ENCODE measurements at places on chromosomes 11 and 22.

GRCh38 chr22:40680819-40681183 is 1.5 kb downstream of the MCHR1 start:
- no peak for DNase-seq

GRCh38 chr11:48098024-48098423 is 117.7 kb downstream of the PTPRJ start:
- DNase-seq = no peak

DNA sequence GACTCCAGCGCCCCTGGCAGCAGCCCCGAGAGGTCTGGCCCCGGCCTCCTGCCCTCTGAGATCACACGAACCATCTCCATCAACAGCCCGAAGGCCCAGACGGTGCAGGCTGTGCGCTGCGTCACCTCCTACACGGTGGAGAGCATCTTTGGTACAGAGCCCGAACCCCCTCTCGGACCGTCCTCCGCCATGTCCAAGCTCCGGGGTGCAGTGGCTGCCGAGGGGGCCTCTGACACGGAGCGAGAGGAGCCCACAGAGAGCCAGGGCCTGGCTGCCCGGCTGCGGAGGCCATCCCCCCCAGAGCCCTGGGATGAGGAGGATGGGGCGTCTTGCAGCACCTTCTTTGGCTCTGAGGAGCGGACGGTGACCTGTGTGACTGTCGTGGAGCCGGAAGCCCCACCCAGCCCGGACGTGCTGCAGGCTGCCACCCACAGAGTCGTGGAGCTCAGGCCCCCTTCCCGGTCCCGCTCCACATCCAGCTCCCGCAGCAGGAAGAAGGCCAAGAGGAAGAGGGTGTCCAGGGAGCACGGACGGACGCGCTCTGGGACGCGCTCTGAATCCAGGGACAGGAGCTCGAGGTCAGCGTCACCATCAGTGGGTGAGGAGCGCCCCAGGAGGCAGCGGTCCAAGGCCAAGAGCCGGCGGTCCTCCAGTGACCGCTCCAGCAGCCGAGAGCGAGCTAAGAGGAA is 7.6 kb downstream of the IRF7 start:
- no peak for DNase-seq

GRCh38 chr22:48536541-48537342 is 1290.9 kb downstream of the BRD1 start:
- DNase-seq = no peak

DNA sequence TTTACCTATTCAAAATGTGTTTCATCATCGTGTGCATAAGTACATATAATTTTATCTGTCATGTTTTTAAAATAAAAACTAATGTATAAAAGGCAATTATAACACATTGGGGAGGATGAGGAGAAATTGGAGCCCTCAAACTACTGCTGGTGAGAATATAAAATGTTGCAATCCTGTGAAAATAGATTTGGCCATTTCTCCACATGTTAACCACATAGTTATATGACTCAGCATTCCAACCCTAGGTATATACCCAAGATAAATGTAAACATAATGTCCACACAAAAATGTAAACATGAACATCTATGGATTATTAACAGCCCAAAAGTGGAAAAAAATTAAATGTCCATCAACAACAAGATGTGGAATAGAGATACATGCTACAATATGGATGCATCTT is 928.0 kb upstream of the FAT3 start:
- DNase-seq = no peak

DNA sequence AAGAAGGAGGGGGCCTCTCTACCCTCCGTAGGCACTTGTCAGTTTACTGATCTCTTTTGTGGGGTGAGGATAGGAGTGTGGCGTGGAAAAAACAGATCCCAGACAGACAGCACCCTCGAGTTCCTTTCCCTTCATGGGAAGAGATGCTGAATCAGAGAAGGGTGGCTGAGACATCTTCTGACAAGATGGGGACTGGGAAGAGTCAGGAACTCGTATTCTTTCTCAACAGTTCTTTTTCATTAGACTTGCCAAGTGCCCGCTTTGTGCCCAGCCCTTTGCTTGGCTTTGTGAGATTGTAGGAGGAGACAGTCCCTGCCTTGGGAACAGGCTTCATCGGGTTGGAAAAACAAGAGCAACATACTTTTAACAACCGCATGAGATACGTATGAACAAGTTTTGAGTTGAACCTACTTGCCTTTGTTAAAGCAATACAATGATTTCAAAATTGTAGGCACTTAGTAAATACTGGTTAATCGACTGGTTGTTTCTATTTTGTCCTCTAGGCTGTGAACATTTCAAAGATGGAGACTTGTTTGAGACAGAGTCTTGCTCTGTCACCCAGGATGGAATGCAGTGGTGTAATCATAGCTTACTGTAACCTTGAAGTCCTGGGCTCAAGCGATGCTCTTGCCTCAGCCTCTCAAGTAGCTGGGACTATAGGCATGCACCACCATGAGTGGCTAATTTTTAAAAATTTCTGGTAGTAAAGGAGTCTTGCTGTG is 1.1 kb downstream of the RRM1 start:
- DNase-seq = no peak

DNA sequence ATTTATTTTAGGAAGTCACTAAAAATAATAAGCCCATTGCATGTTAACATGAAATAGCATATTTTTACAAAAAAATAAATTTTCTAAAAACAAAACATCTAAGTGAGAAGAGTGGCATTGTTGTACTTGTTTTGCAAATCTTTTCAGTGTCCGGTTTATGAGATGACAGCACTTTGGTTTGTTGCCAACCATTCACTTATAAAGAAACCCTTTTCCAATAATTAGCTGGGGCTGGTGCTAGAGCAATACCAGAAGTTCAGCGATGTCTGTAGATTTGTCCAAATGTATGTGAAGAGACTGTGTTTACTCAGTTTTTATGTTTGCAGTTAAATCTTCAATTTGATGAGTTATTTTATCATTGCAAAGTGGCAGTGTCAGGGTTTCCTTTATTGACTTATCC is 22.1 kb upstream of the KRTAP5-7 start:
- no peak for DNase-seq

- DNase-seq = no peak
Observed at GRCh38 chr22:19321757-19322156, 30.2 kb upstream of the CLTCL1 start.

DNA sequence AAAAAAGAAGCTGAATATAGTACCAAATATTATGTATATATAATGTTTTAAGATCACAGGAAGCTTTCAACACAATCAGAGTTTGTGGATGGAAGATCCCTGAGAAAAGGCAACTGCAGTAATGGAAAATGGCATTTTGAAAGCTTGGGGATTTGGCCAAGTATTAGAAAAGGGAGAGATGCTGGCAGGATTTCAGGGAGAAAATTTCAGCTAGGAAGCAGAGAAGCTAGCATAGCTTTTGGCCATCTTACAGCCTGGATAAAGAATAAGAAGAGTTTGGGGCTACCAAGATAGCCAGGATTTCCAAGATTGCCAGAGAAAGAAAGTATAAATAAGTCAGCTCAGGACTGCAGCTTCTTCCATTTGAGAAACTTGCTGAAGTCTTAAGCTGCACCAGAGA is 440.8 kb upstream of the LUZP2 start:
- no peak for DNase-seq

- DNase-seq = no peak
Observed at GRCh38 chr11:44633641-44634040, 68.2 kb downstream of the CD82 start.

DNA sequence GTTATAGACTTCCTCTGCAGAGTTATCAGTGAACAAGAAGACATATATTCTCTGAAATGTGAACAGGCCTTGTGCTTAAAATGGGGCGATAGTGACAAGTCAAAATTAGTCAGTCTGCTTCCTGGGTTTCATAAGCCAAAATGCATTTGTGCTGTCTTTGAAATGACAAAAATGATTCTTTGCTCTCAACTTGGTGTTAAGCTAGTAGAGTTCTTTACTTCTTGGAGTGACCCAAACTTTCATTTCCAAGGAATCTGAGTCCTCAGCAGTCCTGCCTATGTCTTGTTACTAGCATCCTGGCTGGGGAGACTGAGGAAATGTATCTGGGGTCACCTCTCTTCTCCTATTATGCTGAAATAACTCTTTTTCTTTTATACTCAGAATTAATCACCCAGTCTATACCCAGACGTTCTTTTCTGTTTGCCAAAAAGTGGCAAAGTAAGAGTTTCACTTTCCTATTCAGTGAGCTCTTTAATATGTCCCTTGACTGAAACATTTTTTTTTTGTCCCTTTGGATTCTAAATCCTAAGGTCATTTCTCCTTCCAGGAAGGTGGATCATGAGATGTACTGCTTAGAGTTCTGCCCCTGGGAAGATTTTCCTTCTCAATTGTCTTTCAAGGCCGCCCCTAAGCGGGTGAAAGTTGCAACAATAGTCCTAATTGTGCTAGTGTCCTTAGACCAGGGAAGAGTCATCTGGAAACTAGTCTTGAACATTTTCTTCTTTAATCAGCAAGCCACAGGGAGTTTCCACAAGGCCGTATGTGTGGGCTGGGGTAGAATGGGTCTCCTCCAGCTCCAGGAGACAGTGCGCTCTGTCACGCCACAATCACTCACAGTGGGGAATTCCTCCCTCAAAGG is 53.0 kb upstream of the RDX start:
- no peak for DNase-seq

GRCh38 chr11:61679893-61680621 is at the start of gene DAGLA:
DAGLA (plus strand) TSS chr11:61680391; CDS start chr11:61720156, 39,765 bp downstream.
- DNase-seq = peak; percentile 42

- DNase-seq = no peak
Observed at GRCh38 chr22:31567702-31568101, 71.4 kb downstream of the SFI1 start.

- no peak for DNase-seq
Observed at GRCh38 chr11:57288771-57289579, 35.8 kb downstream of the TNKS1BP1 start.

GRCh38 chr11:129239207-129239606 is 47.1 kb upstream of the ARHGAP32 start:
- DNase-seq = no peak

GRCh38 chr11:102143867-102144266 is 33.6 kb downstream of the YAP1 start:
- no peak for DNase-seq

- DNase-seq = no peak
Observed at GRCh38 chr11:126636911-126637794, 281.7 kb downstream of the ST3GAL4 start.

GRCh38 chr11:110434952-110435779 is 5.4 kb downstream of the FDX1 start:
- no peak for DNase-seq

- DNase-seq = no peak
Observed at GRCh38 chr11:8863838-8864237, 47.2 kb upstream of the AKIP1 start.

DNA sequence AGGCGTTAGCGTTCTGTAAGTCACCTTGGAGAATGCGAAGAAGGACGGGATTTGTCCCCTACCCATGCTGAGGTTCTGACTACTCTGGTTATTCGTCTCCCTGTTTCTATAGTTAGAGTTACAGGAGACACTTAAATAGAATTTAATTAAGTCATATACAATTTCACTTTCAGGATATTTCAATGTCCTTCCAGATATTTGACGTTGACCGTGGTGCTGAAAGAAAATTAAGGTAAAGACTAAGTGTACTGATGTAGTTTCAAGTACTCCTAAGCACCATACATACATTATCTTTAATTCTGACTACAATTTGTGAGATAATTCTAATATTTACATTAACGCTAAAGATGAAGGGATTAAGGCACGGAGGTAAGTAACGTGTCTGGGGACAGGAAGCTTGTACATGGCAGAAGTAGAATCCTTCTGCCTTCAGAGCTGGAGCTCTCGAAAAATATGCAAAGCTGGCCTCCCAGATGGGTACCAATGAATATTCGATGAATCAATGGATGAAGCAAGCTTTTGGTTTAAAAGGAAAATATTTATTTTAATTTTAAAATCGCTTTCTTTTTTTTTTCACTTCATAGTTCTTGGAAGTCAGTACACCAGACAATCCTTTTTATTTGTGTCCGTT is 539 bp upstream of the SLC36A4 start:
- DNase-seq = no peak

GRCh38 chr11:134376150-134376921 is 35.7 kb downstream of the B3GAT1 start:
- no peak for DNase-seq

Data from activated CD8-positive, alpha-beta memory T cell treated with anti-CD3 and anti-CD28 coated beads for 1 hour (primary cell).